Spinal cord (tissue), 10 donors: ENCODE measurements at places on chromosomes 13 and 19. TPM values are rescaled to one million over a fixed set of nuclear protein-coding genes. Genes with fewer than 3 reads are reported as not detected.

GRCh38 chr19:13241231-13242104, 91.3 kb downstream of the IER2 start:
- no peak for DNase-seq

Gene ZNF208
- 1.8 TPM for total RNA-seq

DNA sequence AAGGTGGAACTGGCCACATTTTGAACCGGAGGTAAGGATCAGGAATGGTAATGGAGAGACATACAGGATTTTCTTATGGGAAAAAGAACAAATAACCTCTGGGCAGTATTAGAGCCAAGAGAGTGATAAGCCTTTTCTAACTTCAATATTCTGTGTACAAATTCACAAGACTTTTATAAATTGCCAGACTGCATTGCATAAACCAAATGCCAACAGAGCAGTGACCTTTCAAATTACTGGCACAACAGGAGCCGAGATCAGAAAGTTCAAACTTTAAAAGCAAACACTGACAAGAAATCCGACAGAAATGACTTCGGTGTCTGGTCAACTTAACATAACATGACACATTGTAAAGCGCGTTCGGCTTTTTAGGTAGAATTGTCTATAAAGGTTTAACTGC, 737.1 kb downstream of the GPC5 start:
- DNase-seq: no peak

DNA sequence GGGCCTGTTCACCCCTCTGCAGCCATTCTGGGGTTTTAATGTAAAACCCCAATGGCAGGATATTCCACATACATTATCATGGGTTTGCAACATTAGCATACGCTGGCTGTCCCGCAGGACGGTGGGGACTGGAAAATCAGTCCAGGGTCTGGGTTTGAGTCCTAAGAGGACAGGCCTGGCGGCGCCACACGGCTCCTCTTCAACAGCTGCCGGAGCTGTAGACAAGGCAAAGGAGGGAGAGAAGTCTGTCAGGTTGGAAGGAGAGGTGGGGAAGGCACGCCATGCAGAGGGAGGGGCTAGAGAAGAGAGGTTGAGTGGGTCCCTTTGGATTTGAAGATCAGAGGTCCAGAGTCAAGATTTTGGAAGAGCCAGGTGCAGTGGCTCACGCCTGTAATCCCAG, 11.9 kb downstream of the NFKBID start:
- DNase-seq: no peak

DNA sequence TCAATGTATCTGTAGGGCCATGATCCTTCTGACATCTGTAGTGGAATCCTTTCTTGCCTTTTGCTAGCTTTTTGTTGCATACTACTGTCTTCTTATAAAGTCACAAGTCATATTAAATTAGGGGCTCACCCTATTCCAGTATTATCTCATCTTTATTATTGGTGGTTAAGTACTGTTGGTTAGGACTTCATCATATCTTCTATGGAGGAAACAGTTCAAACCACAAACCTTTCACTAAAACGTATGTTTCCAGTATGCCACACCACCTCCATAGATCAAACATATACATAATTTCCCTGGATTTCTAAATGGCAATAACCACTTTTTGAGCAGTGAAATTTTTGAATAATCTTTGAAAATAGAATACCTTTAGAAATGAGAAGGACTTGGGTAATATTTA, 62.8 kb upstream of the PCDH9 start:
- DNase-seq: no peak
